Brain (organoid and tissue), 16 donors: ENCODE measurements at places on chromosomes 12 and 14.

- DNase-seq = no peak
Measured at GRCh38 chr12:45182511-45182910, 33.4 kb upstream of the ANO6 start.

DNA sequence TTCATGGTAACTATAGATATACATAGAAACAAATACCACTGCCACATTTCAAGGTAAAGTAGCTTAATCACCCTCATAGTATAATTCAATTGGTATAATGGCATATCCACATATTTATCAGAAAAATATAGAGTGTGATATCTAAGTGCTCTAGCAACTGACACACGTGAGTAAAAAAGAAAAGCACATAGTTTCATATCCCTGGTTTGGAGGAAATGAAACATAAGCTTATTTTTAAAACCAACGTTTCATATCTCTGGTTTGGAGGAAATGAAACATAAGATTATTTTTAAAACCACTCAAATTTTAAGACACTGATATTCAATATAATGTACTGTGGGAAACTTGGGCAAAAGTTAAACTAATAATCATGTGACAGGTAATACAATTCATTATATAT, 2.1 kb downstream of the OR6C70 start:
- no peak for DNase-seq

DNA sequence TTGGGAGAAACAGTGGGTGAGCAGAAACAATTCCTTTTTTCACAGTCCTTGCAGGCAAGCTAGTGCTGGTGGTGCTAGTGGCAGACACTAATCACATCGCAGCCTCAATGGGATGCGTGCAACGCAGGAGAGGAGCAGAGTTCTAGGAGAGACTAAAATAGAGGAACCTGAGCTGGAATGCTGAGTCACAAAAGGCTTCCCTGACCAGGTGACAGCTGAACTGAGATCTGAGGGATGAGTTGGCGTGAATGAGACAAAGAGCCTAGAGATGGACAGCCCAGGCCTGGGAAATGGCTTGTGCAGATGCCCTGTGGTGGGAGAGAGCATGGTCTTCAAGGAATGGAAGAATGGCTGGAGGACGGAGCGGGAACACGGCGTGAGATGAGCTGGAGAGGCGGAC, 25.8 kb downstream of the ACADS start:
- DNase-seq = no peak

GRCh38 chr14:69495341-69495921, 10.9 kb downstream of the PLEKHD1 start:
- DNase-seq = no peak

- DNase-seq = no peak
Measured at GRCh38 chr12:122878780-122879612, 16.9 kb downstream of the VPS37B start.

GRCh38 chr12:93413064-93413463, 28.7 kb downstream of the UBE2N start:
- no peak for DNase-seq
